CD4-positive, CD25-positive, alpha-beta regulatory T cell (primary cell): ENCODE measurements at places on chromosomes 11 and 22. TPM values are rescaled to one million over a fixed set of nuclear protein-coding genes. Genes with fewer than 3 reads are reported as not detected.

Gene DSCAML1
- total RNA-seq: 1.6 TPM

Gene ARHGAP20
- total RNA-seq: not detected

Gene LYVE1
- not detected for total RNA-seq

- H3K27me3 ChIP-seq: no peaks in the 10 kb centered on the region
- no peaks in the 10 kb centered on the region for H3K36me3 ChIP-seq
- H3K4me1 ChIP-seq: no peaks in the 10 kb centered on the region
- no peak overlapping the region for H3K27ac ChIP-seq
Measured at GRCh38 chr11:4830346-4830745, 9.2 kb downstream of the OR51F2 start.

DNA sequence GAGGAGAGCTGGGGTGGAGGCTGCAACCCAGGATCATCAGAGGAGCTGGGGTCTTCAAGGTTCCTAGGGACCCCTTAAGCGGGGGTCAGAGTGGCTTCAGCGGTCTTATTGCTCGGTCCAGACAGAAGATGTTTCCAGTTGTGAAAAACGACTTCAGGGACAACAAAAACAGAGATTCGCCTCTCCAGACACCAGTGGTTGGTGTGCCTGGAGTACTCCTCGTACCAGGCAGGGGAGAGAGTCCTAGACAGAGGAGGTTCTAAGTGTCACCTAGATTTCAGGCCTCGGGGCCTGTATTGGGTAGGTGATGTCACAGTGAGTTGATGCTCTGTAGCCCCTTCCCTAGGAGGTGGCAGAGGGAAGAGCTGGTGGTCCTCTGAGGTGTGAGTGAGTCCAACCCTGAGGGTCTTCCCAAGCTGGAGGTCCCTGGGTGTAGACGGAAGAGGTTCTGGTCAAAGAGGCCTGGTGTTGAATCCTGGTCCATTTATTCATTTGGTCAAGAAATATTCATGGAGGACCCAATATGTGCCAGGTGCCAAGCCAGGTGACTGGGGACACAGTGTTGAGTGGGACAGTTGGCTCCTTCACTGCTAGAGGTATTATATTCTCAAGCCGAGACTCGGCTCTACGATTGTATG lies 4.4 kb upstream of the IGLL5 start:
- peaks cover 2% of the 10 kb centered on the region for H3K27me3 ChIP-seq
- no peak overlapping the region for H3K27ac ChIP-seq
- H3K4me3 ChIP-seq: no peak overlapping the region

DNA sequence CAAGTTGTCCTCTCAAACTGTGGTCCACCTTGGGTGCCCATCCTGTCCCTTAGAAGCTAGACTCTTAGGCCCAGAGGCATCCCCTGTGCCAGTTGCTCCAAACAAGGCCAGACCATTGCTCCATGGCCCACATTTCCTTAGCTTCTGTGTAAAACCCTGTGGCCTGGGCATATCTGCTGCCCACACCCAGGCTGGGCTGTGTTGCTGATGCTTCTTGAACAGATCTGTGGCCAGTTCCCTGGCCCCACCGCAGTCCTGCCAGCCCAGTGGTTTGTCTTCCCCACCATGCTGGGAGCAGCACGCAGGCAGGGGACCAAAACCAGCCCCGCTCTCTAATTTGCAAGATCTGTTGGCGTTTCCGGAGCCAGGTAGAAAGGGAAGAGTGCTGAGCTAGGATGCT lies 72.2 kb downstream of the CSNK2A3 start:
- no peaks in the 10 kb centered on the region for H3K27me3 ChIP-seq
- H3K36me3 ChIP-seq: no peaks in the 10 kb centered on the region
- no peaks in the 10 kb centered on the region for H3K4me1 ChIP-seq
- no peak overlapping the region for H3K27ac ChIP-seq

DNA sequence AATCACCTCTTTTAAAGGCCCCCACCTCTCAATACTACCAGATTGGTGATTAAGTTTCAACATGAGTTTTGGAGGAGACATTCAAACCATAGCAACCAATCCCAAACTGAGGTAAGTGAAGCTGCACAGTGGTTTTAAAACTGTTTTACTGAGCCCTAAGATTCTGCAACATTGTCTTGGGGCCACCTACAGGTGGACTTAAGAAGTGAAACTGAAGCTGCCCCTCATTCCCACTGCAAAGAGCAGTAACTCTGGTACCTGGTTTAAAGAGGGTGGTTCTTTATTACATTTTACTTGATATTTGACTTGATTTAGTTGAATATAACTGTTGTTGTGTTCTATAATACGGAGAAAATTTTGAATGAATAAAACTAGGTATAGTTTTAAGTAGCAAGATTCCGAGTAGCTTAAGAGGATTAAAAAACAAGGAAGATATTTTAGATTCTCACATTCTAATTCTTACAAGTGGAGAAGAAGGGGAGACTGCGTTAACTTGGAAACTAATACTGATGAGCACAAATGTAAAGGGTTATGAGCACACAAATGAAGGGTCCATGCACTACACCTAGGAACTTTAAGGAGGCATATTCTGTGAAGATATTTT lies 26.7 kb downstream of the SYT9 start:
- no peak overlapping the region for H3K4me3 ChIP-seq
- H3K36me3 ChIP-seq: no peaks in the 10 kb centered on the region
- no peaks in the 10 kb centered on the region for H3K4me1 ChIP-seq
- H3K27ac ChIP-seq: no peak overlapping the region
- H3K27me3 ChIP-seq: peaks cover 3% of the 10 kb centered on the region
- DNase-seq: no peak
